ENCODE measurements at places on chromosomes 12 and 14. TPM values are rescaled to one million over a fixed set of nuclear protein-coding genes. Genes with fewer than 3 reads are reported as not detected.

- DNase-seq, result no peak
- H3K4me1 ChIP-seq, result no peaks in the 10 kb centered on the region
- no peaks in the 10 kb centered on the region for H3K27me3 ChIP-seq
- H3K4me3 ChIP-seq, result no peak overlapping the region
Observed at GRCh38 chr14:85334316-85334715, 195.6 kb upstream of the FLRT2 start.

DNA sequence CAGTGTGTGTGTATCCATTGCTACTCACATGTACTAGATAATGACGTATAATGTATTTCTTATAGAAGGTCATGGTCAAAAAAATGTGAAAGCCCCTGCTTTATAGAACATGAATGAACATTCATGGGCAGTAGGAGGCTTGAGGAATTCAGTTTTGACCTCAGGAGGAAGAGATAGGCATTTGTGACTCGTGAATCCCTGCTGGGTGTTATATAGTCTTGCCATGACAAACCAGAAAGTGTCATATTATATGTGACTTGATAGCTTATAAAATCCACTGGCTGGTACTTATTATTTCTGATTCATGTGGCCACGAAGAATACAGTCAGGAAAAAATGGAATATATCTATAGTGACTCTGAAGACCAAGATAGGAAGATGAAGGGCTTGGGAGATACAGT is 287.6 kb downstream of the CEP128 start:
- DNase-seq, result peak; percentile 16
- no peaks in the 10 kb centered on the region for H3K27me3 ChIP-seq
- no peaks in the 10 kb centered on the region for H3K4me1 ChIP-seq

DNA sequence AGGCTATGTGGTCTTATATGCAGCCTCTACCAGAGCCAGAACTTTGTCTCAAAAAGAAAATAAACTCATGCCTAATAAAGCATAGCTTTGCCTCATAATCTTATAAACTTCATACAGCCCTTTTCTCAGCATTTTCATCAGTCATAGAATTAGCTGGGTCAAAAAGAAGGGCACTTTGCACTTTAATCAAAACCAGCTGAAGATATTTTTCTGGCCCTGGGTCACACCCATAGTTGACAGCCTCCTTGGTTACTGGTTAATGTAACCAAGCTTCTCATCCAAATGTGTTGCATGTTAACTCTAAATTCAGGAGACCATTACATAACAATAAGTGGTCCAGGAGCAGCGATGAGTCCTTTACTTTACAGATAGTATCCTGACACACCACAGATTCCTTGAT is 558.2 kb downstream of the FLRT2 start:
- H3K36me3 ChIP-seq, result no peaks in the 10 kb centered on the region
- peaks cover 2% of the 10 kb centered on the region for H3K4me1 ChIP-seq
- H3K27me3 ChIP-seq, result no peaks in the 10 kb centered on the region
- H3K4me3 ChIP-seq, result no peak overlapping the region
- no peak for DNase-seq

DNA sequence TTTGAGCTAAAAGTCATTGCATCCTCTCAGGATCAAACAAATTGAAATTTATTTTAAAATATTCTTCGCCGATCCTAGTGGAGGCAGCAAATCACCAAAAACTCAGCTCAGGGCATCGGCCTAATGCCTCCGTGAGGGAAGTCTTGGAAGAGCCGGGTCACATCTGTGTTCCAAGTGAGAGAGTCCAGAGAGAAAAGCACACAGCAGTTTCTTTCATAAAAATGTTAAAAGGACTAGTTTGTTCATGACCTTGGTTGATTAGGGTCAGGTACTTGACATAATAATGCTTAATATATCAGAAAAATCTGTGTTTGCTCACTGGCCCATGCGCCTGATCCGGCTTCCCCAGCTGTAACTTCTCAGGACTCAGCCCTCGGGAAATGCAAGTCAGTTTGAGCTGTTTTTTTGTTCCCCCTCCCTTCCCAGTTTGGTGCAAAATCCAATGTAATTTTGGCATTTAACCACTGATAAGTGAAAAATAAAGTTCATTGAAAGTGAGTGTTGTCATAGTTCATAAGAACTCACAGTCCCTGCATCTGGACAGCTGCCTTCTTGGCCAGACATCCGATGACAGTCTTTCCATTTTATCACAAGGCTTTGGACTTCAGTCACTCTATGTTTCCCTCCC is 161.7 kb downstream of the CAND1 start:
- no peaks in the 10 kb centered on the region for H3K27me3 ChIP-seq
- no peak overlapping the region for H3K4me3 ChIP-seq
- H3K4me1 ChIP-seq, result peaks cover 17% of the 10 kb centered on the region
- DNase-seq, result no peak
- H3K36me3 ChIP-seq, result no peaks in the 10 kb centered on the region
- H3K27ac ChIP-seq, result no peak overlapping the region

- peaks cover 3% of the 10 kb centered on the region for H3K4me1 ChIP-seq
- H3K27me3 ChIP-seq, result no peaks in the 10 kb centered on the region
- no peak overlapping the region for H3K27ac ChIP-seq
- H3K4me3 ChIP-seq, result no peak overlapping the region
- H3K36me3 ChIP-seq, result no peaks in the 10 kb centered on the region
Observed at GRCh38 chr12:29035112-29035511, 114.0 kb upstream of the FAR2 start.

- H3K36me3 ChIP-seq, result no peaks in the 10 kb centered on the region
- H3K27ac ChIP-seq, result no peak overlapping the region
- H3K4me3 ChIP-seq, result no peak overlapping the region
- no peaks in the 10 kb centered on the region for H3K4me1 ChIP-seq
Observed at GRCh38 chr12:15151161-15152091, 69.8 kb downstream of the RERG start.

DNA sequence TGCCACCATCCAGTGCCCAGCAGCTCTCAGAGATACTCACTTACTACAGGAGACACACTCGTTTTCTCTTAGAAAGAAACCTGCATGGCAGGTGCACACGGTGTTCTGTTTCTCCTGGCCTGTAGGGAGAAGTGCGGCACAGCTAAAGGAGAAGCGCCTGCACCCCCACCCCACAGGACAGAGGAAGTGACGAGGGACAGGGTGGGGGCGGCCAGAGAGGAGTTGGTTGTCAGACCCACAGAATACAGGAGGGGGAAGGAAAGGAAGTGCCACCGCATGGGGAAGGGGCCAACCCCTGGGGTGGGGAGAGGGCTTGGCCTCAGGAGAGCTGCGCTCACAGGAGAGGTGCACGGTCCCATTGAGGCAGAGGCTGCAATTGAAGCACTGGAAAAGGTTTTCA is 8.8 kb downstream of the TNFRSF1A start:
- H3K4me3 ChIP-seq, result no peak overlapping the region
- H3K4me1 ChIP-seq, result peaks cover 50% of the 10 kb centered on the region
- H3K36me3 ChIP-seq, result peaks cover 63% of the 10 kb centered on the region
- peak overlapping the region; percentile 94 for H3K27ac ChIP-seq
- H3K27me3 ChIP-seq, result no peaks in the 10 kb centered on the region

- no peak overlapping the region for H3K27ac ChIP-seq
- H3K27me3 ChIP-seq, result peaks cover 6% of the 10 kb centered on the region
- no peak for DNase-seq
- no peak overlapping the region for H3K4me3 ChIP-seq
- no peaks in the 10 kb centered on the region for H3K36me3 ChIP-seq
- no peaks in the 10 kb centered on the region for H3K4me1 ChIP-seq
Observed at GRCh38 chr14:33794791-33795305, 156.0 kb downstream of the EGLN3 start.

GRCh38 chr14:81535396-81536164 is 1.9 kb upstream of the SEL1L start:
- H3K4me3 ChIP-seq, result no peak overlapping the region
- H3K36me3 ChIP-seq, result peaks cover 2% of the 10 kb centered on the region
- DNase-seq, result no peak
- H3K27me3 ChIP-seq, result no peaks in the 10 kb centered on the region
- no peak overlapping the region for H3K27ac ChIP-seq
- no peaks in the 10 kb centered on the region for H3K4me1 ChIP-seq

- no peak overlapping the region for H3K27ac ChIP-seq
- DNase-seq, result no peak
- no peaks in the 10 kb centered on the region for H3K4me1 ChIP-seq
- peaks cover 82% of the 10 kb centered on the region for H3K36me3 ChIP-seq
- no peak overlapping the region for H3K4me3 ChIP-seq
Observed at GRCh38 chr14:94050231-94050880, 24.2 kb downstream of the OTUB2 start.

DNA sequence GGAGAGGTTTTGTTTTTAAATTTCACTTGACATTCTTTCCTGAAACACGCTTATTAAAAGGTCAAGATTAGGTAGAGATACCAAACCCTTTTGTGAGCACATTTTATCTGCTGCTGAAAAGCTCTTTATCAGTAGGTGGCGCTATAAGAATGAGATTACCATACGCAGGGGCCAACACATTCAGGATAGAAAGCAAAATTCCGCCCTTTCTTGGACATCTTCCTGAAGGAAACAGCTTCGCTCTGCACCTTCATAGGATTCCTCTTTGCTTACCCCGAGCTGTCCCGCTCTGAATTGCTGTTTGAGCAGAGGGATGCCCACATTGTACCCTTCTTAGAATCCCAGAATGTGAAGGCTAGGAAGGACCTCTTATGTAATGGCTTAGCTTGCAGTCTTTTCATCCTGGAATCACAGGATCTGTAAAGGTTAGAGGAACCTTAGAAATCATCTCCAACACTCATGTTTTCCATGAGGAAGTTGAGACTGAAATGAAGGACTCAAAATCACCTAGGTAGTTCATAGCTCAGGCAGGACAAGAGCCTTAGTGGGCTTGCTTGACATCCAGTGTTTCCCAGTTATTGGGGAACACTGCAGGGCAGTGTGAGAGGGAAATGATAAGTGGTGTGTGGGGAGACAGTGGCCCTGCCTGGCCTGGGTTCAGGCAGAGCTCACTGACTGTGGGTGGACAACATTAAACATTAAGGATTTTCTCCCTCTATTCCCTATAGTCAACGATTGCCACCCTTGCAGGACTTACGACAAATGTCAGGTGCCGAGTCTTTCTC is 38.7 kb upstream of the CRY1 start:
- H3K36me3 ChIP-seq, result no peaks in the 10 kb centered on the region
- peak; percentile 68 for DNase-seq
- H3K27me3 ChIP-seq, result no peaks in the 10 kb centered on the region
- H3K27ac ChIP-seq, result no peak overlapping the region
- no peaks in the 10 kb centered on the region for H3K4me1 ChIP-seq
- no peak overlapping the region for H3K4me3 ChIP-seq

Gene SERPINA6
- not detected for total RNA-seq

Gene NEDD1
- total RNA-seq, result 48.0 TPM

Gene A2ML1
- not detected for total RNA-seq

Gene HOXC6
- not detected for total RNA-seq

Gene FOXA1
- 0.18 TPM for total RNA-seq

Gene SYNDIG1L
- not detected for total RNA-seq

Gene LRRC10
- not detected for total RNA-seq

Gene RNASE4
- 8.1 TPM for total RNA-seq

Gene PMCH
- not detected for total RNA-seq

Gene RNU4-1
- under 0.01 TPM for total RNA-seq
